ENCODE measurements at places on chromosomes 5 and 9.

- DNase-seq: no peak
Measured at GRCh38 chr5:142378737-142379634, 54.2 kb upstream of the SPRY4 start.

- DNase-seq: no peak
Measured at GRCh38 chr5:143213231-143213850, 190.1 kb downstream of the NR3C1 start.

GRCh38 chr5:135683189-135683588 is 104.4 kb upstream of the CXCL14 start:
- DNase-seq: no peak

DNA sequence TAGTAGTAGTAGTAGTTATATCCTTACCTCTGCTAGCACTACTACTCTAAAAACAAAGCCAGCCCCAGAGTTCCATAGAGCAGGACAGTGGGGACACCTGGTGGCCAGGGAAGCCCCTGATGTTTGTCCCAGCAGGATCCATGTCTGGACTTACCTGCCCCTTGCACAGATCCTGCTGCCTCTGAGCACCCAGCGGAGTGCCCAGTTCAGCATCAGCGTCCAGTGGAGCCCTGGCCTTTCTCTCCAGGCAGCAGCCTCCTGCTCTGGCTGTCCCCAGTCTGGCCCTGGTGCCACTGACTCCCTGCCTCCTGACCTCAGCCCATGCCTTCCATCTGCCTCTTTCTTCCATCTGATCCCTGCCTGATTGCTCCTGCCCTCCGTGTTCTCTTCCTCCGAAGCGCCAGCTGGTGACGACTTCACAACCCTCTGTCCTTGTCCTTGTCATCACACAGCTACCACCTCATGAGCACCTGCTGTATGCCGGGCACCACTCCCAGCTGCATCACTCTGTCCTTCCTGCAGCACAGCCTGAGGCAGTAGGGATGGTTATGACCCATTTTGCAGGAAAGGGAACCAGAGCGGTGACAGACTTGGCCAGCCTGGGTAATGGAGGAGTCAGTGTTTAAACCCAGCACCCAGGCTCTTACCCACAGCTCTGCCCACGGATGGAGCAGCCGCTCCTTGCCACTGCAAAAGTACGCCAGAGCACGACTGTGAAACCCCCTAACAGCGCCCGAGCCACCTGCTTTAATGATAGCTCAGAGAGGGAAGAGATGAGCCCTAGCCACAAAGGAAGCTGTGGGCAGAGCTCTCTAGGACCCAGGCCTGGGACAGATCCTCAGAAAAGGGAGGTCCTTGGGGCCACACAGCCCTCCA is 11.5 kb downstream of the SARDH start:
- DNase-seq: peak; percentile 67

- DNase-seq: no peak
Measured at GRCh38 chr5:149731332-149731616, 1.2 kb downstream of the PPARGC1B start.

GRCh38 chr9:15248081-15248480 is 58.9 kb downstream of the TTC39B start:
- DNase-seq: no peak

GRCh38 chr9:20604562-20604961 is 17.7 kb downstream of the MLLT3 start:
- no peak for DNase-seq

- no peak for DNase-seq
Measured at GRCh38 chr5:123117989-123118388, 28.9 kb downstream of the PRDM6 start.

- DNase-seq: no peak
Measured at GRCh38 chr9:137068539-137069507, 1.5 kb downstream of the SAPCD2 start.

- no peak for DNase-seq
Measured at GRCh38 chr5:125798307-125798706, 624.9 kb upstream of the GRAMD2B start.

- DNase-seq: no peak
Measured at GRCh38 chr5:159053216-159053615, 46.5 kb downstream of the EBF1 start.

DNA sequence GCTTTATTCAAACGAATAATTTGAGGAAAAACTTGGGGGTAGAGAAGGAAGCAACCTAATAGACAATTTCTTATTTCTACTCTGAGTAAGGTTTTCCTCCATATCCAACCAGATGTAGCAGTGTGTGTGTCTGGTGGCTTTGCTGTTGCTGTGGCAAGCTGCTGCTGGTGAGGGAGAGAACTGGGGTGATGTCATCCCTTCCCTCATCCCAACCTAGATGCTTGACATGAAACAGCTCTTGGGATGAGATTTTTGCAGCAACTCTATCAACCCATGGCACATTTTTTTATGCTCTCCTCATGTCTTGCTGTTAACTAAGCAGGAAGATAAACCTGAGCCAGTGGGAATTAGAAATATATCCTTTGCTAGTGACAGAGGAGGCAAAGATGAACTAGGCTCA is 135.8 kb downstream of the PCSK1 start:
- DNase-seq: no peak

DNA sequence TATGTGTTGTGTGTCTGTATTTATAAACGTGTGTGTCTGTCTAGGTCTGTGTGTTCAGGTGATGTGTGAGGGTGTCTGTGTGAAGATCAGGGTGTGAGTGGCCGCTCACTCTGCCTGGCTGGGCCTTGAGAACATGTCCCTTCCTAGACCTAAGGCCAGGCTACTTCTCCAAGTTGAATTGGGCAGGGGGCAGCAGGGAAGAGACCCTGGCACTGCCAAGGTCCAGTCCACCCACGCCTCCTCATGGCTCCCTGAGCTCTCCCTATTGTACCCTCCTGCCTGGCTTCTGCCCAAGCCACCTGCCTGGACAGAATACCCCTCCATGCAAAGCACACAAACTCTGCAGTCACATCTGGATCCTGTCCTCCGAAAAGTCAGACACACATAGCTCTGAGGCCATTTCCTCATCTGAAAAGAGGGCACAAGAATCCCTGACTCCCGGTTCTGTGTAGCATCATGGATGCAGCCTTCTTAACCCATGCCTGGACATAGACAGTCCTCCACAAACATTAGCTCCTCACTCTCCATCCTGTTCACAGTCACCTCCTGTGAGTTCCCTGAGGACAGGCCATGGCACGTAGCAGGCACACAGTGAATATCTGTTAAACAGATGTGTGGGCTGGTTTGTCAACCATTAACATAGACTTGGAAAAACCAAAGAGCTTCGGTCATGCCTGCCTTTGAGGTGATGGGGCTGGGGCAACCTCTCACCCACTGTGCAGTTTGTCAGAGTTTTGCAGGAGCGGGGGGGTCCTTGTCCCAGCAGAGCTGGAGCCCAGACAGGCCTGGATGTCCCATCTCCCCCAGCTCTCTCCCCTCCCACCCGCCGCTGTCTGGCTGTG is 167.8 kb upstream of the MVB12B start:
- no peak for DNase-seq

GRCh38 chr5:72467461-72467860 is 39.7 kb downstream of the ZNF366 start:
- DNase-seq: no peak

DNA sequence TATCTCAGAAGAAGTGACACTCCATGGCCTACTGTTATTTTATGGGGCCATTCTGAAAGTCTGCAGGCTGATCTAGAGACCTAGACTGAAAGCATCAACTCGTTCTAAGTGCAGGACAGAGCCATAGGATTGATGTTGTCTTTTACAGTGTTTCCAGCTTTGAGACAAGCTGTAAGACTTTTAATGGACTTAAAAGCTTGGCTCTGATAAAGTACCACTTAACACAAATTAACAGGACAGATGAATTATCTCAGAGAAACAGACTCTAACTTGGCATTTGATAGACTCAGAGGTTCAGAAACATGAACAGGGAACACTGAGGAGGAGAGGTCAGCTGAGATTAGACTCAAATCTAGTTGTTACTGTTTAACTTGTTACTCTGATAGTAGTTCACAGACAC is 203.2 kb downstream of the TLR4 start:
- DNase-seq: no peak

DNA sequence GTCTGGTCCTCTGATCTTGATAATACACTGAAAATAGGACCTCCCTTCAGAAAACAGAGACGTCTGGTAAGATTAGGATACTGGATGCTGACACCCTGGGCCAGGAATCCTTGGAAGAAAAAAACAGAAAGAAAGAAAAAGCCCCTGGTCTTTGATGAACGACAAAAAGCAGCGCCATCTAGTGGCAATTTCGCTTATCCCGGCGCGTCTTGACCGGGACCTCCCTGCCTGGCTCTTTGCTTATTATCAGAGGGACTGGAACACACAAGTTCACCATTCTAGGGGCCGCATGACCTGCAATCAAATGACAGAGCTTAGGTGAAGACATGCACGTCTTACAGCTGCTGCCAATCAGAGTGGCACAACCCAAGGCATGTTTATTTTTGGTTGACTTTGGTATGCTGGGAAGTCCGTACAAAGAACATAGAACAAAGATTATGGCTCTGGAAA is 114.9 kb upstream of the NFIB start:
- peak; percentile 67 for DNase-seq

- DNase-seq: no peak
Measured at GRCh38 chr5:144318460-144318859, 147.8 kb downstream of the KCTD16 start.

- no peak for DNase-seq
Measured at GRCh38 chr5:18702821-18703220, 1068.6 kb downstream of the TAF11L14 start.

- DNase-seq: no peak
Measured at GRCh38 chr9:76414661-76415060, 20.4 kb upstream of the RFK start.
